ENCODE measurements at places on chromosomes 1 and 21.

DNA sequence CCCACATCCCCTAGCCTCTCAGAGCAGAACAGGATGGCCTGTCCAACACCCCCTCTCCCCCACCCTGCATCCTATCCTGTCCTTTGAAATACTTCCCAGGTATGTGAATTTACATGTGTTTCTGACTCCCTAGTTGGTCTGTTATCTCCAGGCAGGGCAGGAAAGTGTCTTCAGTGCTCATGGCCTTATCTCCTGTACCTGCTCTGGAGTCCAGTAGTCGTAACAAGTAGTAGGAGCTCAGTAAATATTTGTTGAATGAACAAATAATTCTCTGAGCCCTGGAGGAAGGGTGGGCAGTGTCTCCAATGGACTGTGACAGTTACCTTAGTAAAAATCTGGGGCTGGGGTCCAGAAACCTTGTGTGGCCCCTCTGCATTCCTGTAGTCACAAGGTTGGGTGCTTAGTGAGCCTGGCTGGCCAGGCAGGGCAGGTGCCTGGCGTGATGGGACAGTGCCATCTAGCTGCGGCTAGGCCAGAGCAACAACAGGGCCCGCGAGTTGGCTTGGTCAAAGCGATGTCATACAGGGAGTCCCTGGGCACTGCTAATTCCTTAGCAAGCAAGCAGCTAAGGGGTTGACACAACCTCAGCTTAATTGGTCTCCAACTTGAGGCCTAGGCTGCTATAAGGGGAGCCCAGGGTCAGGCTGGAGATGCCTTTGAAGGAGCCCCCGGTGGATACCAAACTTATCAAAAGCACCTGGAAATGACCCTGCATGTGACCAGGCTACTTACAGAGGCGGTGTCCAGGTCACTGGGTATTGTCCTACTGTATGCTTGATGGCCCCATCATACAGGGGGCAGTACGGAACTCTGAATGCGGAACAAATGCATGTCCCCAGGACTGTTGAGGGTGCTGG, 89.0 kb upstream of the PPM1J start:
- peak; percentile 1 for DNase-seq

DNA sequence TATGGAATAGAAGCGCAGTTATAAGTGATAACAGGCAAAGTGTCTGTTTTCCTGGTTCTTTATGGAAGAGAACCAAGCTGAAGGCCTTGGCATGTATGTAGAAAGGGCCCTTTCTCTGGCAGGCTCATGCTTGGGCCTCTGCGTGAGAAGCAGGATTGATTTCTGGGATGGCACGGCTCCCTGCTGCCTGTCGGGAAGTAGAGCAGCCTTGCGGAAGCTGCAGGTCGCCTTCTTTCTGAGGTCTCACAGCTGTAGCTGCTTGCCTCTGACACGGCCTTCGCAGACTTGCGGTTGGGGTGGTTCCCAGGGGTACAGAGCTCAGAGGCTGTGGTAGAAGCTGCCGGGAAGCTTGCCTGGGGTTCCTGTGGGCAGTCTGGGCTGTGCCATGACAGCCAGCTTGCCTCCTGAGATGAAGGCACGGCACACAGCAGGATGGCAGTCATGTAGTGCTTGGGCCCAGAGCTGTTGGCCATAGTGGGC, 39.4 kb downstream of the TRAPPC10 start:
- no peak for DNase-seq

- DNase-seq: no peak
Observed at GRCh38 chr1:223143537-223144248, 645 bp upstream of the TLR5 start.

- no peak for DNase-seq
Observed at GRCh38 chr21:17668479-17669140, 55.9 kb upstream of the BTG3 start.
